Heart right ventricle (tissue), 16 donors: ENCODE measurements at places on chromosomes 6 and 20. TPM values are rescaled to one million over a fixed set of nuclear protein-coding genes. Genes with fewer than 3 reads are reported as not detected.

GJA1 gene
- total RNA-seq, result 305 TPM

STMN3 gene
- 3.9 TPM for total RNA-seq

PTK6 gene
- total RNA-seq, result 0.28 TPM

DEFB124 gene
- not detected for total RNA-seq

ABHD12 gene
- total RNA-seq, result 24.8 TPM

C20orf202 gene
- 0.34 TPM for total RNA-seq

ZNF334 gene
- 1.6 TPM for total RNA-seq

HRH3 gene
- total RNA-seq, result not detected

DNA sequence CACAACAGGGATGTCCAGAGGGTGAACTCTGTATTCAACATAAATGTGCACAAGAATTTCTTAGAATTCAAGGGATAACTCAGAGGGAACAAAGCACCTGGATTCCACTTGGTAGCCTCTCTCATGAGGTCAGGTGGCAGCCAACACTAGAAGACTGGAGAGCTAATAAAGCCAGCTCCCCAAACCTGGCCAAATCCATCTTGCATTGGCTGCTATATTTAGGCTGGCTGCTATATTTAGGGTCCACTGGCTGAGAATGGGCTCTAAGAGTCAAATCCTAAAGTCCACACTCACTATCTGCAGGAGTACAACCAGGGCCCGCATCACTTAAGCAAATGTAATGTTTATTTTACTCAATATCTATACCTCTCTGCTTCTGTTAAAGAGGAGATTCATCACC is 20.0 kb downstream of the TBC1D7 start:
- peak; percentile 29 for DNase-seq

DNA sequence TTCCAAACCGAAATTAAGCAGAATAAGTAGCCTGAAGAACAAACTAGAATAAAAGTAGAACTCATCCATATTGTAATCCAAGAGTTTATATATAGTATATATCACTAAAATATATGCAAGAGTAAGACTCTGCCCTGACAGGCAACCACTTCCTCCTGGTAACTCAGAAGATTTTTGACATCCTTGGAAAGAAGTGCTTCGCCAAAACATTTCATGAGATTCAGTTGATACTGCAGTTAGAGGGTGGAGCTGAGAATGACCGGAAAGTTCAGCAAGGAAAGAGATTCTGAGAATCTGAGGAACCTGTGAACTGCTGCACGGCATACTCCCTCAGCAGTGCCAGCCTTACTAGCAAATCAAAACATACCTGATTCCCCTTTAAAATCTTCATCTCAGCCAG is 79.6 kb downstream of the CDK19 start:
- DNase-seq, result no peak

DNA sequence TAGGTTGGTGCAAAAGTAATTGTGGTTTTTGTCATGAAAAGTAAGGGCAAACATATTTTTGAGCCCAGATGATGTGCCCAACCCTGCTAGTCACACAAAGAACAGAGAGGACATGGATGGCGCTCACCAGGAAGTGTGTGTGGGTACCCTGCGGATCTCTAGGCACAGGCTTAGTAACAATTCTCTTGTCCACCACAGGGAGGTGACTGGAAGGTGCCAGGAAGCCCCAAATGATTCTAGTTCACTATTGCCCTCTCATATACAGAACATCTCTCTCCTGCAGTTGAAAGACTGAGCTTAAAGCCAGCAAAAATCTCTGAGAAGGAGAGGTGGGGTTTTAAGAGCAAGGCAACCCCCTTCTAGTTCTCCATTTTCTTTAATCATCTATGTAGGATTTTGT is 272.1 kb upstream of the TAB2 start:
- no peak for DNase-seq

- DNase-seq, result peak; percentile 53
Observed at GRCh38 chr6:43368259-43369160, 937 bp downstream of the ZNF318 start.

DNA sequence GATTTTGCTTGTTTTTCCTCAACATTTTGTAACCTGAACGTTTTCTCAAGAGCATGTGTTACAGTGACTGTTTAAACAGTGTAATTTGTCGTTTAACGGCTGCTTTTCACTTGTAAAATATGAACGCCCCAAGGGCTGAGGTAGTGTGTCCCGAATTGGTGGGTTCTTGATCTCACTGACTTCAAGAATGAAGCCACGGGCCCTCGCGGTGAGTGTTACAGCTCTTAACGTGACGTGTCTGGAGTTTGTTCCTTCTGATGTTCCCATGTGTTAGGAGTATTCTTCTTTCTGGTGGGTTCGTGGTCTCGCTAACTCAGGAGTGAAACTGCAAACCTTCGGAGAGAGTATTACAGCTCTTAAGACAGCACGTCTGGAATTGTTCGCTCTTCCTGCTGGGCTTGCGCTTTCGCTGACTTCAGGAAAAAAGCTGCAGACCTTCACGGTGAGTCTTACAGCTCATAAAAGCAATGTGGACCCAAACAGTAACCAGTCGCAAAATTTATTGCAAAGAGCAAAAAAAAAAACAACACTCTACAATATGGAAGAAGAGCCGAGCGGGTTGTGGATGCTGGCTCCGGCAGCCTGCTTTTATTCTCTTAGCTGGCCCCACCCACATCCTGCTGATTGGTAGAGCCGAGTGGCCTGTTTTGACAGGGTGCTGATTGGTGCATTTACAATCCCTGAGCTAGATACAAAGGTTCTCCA is 25.1 kb upstream of the TRIM27 start:
- no peak for DNase-seq

DNA sequence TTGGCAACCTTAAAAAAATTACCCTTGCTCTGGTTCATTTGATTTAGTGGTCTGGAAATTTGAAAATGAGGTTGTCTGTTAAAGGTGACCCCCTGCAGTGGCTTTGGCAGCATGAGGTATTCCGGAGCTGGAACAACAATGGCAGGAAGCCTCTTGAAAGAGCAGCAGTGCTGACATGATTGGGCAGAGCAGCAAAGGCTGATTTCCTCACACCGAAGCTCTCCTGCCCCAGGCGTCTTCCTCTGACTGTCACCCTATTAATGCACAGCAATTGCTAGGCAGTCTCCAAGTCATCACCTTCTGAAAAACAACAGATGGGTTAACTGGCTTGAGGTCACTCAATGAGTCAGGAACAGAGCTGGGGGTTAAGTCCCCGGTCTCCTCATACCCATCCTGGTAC is 241.8 kb upstream of the MMS22L start:
- DNase-seq, result no peak

GRCh38 chr6:132391391-132392269 is 9.6 kb downstream of the MOXD1 start:
- DNase-seq, result peak; percentile 21

- DNase-seq, result no peak
Observed at GRCh38 chr6:169583886-169584541, 117.8 kb downstream of the WDR27 start.

DNA sequence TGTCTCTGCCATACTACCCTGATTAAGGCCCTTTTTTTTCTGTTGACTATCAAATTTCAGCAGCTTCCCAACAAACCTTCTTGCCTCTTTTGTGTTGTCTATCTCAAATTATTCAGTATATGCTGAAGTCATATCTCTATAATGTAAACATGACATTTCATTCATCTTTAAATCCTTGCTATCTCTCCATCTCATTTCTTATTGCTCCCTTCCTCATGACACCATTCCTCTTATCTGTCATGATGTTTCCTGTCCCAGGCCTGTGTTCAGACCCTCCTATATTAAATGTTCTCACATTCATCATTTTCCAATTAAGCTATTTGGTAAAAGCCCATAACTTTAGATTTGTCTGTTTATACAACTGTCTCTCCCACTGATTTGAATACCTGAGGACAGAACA is 482.6 kb downstream of the EPM2A start:
- DNase-seq, result no peak

GRCh38 chr20:34397096-34397495 is 34.0 kb downstream of the ITCH start:
- DNase-seq, result no peak

DNA sequence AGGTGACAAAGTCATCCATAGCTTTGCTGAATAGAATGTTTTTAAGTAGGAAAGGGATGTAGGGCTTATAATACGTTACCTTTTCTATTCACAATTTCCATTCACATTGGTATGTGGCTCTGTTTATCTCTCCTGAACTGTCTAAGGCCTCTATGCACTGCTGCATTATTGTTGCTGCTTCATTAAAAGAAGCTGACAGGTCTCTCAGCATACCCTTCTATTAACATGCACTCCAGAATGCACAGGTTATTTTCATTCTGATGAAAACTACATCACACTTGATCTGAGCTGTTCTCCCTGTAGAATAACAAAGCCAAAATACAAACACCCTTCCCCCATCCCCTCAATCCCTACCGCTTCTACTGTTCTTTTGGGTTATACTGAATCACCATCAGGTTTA is 399.3 kb downstream of the TBC1D32 start:
- no peak for DNase-seq

DNA sequence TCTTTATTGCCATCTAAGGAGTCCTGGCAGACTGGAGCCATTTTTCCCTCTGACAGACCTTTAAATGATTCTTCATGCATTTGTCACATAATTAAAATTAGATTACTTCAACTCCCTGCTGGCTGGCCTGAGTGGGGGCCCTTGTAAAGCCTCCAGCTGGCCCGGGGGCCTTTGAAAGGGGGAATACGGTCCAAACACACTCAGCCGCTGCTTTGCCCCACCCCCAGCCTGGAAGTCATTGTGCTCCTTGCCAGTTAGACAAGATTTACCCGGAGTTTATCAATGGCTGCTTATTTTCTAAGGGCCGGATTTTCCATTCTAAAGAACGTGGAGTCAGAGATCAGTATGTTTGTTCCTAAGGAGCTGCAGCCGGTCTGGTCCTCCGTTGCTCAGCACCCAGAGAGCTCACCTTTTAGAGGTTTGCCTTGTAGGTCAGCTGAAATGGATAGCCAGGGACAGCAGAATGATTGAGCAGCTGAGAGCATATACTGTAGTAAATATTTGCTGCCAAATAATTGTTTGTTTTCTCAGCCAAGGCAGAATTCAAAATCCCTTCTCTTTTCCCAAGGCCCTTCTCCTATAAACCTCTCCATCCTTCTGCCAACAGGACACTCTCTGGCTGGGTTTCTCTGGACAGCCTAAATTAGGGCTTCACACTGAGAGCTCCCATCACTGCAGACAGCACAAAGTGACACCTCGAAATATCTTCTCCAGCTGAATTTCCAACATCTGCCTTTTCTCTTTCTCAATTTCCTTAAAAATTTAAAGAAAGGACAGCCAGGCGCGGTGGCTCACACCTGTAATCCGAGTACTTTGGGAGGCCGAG is 68.4 kb upstream of the RBM24 start:
- peak; percentile 28 for DNase-seq

DNA sequence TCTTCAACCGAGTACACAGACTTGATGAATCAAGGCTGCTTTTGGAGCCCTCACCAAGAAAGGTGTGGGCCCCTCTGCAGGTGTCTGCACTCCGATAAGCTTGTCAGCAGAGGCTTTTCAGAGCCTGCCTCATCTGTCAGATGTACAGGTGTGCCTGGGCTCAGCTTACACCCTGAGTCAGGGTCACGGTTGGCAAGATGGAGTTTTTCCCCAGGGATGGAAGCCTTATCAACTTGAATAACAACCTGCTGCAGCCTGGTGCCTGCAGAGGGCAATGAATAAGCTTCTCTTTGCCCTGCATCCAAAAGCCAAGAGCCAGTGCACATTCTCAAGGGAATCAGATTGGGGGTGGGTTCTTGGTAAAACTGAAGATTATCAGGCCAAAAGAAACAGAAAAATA is 427.1 kb downstream of the CD83 start:
- DNase-seq, result no peak

- DNase-seq, result peak; percentile 49
Observed at GRCh38 chr6:3943331-3943765, 94.2 kb downstream of the FAM50B start.

- DNase-seq, result no peak
Observed at GRCh38 chr20:2227861-2228260, 67.9 kb upstream of the TGM3 start.

DNA sequence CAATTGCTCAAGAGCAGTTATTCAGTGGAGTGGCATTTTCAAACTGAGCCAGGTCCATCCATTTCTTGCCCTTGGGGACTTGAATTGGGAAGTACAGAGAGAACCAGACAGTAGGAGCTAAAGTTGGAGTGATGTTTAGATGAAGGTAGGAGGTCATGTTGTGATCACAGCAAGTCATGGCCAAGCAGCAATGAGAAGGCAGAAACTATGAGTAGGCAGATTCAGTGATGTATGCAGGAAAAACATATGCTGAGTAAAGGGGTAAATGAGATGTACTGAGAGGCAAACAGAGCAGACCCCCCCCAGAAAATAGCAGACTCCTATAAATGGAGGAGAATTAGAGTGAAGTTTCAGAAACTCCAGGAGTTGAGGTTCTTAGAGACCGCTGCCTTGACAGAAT is 95.8 kb downstream of the PERP start:
- no peak for DNase-seq

GRCh38 chr6:89045011-89045387 is 35.6 kb upstream of the PNRC1 start:
- peak; percentile 35 for DNase-seq

- DNase-seq, result no peak
Observed at GRCh38 chr6:101605874-101606273, 212.4 kb downstream of the GRIK2 start.

DNA sequence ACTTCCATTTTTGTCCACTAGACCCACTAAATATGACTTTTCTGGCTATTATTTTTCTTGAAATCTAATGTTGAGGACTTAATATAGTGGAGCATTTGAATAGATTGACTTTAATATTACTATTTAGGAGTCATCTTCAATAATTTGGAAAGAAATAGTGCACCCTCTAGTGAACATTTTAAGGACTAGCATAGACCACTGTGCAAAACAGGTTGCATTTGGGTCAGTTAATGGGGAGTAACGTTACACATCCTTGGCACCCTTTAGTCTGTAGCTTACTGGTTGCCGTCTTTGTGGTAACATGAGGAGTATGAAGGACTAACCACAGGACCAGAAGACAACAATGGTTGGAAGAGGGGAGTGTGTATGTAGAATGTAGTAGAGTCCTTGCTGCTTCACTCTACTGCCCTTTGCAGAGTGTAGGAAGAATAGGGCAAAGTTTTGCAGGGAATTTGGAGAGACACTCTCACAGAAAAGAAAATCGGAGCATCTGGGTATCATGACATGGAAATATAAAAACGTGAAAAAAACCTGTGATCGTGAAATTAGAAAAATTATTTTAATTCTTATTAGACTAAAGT is 25.2 kb downstream of the RFPL4B start:
- no peak for DNase-seq
